ENCODE measurements at places on chromosomes 13 and 19.

- DNase-seq, result peak; percentile 60
These were observed 62.4 kb downstream of the SERTM1 start for GRCh38 chr13:36736119-36736726.

GRCh38 chr13:25691654-25692053 is 319.9 kb downstream of the ATP8A2 start:
- no peak for DNase-seq

DNA sequence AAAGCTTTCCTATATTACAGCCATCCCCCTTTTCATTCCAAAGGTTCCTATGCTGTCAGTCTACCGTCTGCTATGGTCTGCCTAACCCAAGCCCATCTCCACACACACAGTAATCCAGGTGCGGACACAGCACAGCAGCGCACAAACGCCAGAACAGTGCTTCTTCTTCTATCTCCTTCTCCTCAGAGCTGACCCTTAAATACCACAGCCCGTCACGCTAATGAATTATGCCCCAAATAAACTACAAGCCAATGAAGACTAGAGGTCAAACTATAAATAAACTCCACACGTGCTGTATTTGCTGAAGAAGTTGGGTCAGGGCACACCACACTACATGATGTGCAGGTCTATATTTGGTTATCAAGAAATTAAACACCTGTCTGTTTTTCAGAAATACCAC is 71.8 kb downstream of the TBC1D4 start:
- no peak for DNase-seq

- DNase-seq, result no peak
These were observed 9.0 kb downstream of the KLK13 start for GRCh38 chr19:51055866-51056265.

- peak; percentile 22 for DNase-seq
These were observed 141 bp downstream of the TRPC4 start for GRCh38 chr13:37869506-37869755.

DNA sequence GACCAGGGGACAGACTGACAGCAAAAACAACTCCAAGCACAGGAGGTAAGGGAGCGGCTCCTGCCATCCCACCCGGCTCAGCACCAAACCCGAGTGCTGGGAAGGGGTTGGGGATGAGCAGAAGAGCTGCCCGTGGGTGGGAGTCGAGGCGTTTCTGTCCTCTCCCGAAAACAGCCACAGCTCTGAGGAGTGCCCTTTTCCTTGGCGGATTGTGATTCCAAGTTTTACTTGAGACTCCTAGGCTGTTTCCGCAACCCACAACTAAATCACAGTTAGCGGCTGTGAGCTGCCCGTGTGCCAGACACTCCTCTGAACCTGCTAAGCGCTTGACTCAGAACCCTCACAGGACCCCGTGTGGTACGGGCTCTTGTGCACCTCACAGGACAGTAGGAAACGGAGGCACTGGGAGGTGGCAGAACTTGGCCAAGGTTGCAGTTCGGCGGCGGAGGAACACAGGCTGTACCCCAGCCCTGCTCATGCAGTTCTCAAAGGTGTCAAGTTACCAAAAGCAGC is 21.4 kb downstream of the CFAP97D2 start:
- DNase-seq, result no peak

DNA sequence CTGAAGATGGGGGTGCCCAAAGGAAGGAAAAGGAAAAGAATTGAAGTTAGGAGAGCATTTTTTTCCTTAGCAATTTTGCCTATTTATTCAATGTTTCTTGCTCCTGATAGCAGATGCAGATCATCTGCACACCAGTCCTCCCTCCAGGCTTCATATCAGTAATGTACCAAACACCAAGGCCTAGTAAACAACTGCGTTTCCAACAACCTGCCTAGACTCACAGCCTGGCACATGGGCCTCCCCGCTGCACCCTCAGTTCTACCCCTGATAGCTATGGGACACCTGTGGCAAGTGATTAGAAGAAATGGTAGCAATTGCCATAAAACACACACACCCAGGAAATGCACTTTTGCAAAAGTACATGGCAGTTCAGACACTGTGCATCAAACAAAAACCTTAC is 30.4 kb upstream of the HMGB1 start:
- no peak for DNase-seq

DNA sequence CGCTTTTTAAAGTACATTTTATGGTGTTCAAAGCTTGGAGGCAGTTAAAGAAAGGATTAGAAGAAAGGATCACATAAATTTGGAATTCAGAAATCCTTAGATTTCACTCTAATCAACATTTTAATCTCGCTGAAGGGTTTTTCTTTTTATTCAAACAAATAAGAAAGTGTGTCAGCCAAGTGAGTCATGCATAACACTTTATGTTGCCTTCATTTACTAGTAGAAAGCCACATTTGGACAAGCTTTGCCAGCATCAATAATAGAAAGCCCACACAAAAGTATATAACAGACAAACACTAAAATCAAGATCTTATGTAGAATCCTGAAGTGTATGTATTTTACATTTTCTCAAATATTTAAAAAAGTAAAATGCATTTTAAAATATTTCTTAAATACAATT is 154.9 kb upstream of the TRPC4 start:
- no peak for DNase-seq

GRCh38 chr19:39403331-39404312 is 3.0 kb upstream of the ZFP36 start:
- peak; percentile 92 for DNase-seq

DNA sequence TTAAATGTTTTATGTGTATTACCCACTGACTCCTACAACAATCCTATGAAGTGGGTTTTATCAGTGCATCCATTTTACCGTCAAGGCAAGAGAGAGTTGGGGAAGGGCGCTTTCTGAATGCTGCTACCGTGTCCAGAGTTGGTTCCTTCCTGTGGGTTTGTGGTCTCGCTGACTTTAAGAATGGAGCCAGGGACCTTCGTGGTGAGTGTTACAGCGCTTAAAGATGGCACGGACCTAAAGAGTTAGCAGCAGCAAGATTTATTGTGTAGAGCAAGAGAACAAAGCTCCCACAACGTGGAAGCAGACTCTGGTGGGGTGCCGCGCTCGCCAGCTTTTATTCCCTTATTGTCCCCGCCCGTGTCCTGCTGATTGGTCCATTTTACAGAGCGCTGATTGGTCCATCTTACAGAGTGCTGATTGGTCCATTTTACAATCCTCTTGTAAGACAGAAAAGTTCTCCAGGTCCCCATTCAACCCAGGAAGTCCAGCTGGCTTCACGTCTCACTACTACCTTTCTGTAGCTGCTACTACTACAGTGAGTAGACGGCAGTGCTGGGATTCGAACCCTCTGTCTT is 6.1 kb downstream of the OSCAR start:
- no peak for DNase-seq

- DNase-seq, result no peak
These were observed 14.9 kb downstream of the MAP2K2 start for GRCh38 chr19:4108767-4109625.

- no peak for DNase-seq
These were observed 389.9 kb upstream of the PCDH9 start for GRCh38 chr13:67619995-67620380.

DNA sequence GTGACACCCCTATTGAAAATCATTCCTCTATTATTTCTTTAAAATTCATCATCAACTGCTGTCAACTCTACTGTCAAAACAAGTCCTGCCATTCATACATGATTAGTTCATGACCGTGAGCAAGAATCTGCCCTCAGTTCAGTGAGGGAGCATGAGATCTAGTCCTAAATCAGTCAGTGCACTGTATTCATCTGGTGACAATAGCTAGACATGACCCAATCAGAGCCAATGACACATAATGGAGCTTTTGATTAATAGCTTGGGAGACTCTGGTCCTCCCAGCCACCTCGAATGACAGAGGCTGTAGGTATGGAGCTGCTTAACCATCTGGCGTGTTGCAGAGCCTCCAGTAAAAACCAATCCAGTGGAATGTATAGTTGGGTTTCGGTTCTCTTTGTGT is 46.9 kb upstream of the ARGLU1 start:
- DNase-seq, result no peak

GRCh38 chr13:32284927-32285632 is 30.1 kb downstream of the ZAR1L start:
- DNase-seq, result no peak

DNA sequence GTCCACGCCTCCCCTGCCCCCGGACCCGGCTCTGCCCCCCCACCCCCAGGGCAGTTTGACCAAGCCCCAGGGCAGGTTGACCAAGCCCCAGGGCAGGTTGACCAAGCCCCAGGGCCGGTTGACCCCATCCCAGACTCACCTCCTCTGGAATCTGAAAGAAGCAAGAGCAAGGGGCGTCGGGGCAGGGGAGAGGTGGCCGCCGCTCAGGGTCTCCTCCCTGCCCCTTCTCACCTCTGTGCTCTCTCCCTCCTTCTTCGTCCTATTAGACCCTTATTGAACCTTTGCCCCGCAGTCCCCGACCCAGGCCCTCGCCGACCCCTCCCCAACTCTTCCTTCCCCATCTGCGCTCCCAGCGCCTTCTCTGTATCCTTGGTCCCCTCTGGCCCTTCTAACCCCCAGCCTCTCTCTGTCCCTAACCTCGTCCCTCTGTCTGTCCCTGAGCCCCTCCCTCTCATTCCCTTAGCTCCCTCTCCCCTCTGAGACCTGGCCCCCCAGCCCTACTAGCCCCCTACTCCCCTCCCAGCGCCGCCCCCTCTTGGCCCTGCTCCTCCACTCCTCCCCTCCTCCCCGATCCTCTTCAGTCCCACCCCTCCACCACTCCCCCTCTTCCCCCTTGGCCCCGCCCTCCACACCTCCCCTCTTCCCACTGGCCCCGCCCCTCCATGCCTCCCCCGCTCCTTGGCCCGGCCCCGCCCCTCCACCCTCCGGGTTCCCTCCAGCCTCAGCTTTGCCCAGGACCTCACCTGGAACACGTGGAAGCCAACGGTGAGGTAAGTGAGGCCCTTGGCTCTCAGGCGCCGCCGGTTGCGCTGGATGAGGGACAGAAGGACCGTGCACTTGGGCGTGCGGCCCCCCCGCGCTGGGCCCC is 7.6 kb downstream of the CAPN12 start:
- peak; percentile 81 for DNase-seq

- DNase-seq, result no peak
These were observed 109.7 kb upstream of the KLF12 start for GRCh38 chr13:74243637-74244526.

- no peak for DNase-seq
These were observed 117.5 kb downstream of the ATP8A2 start for GRCh38 chr13:25489238-25489637.

GRCh38 chr19:51168564-51169282 is 26.6 kb downstream of the SIGLEC7 start:
- DNase-seq, result no peak

GRCh38 chr13:59176775-59177174 is 987.0 kb downstream of the DIAPH3 start:
- DNase-seq, result peak; percentile 30

- peak; percentile 82 for DNase-seq
These were observed 3.0 kb upstream of the AKAP8L start for GRCh38 chr19:15421721-15422260.

- peak; percentile 91 for DNase-seq
These were observed 1.1 kb downstream of the TNNI3 start for GRCh38 chr19:55156202-55157063.

- no peak for DNase-seq
These were observed 33.6 kb downstream of the ZNF701 start for GRCh38 chr19:52603558-52604207.
